ENCODE measurements at places on chromosomes 13 and 19.

- no peak for DNase-seq
Measured at GRCh38 chr13:110509971-110510786, 51.3 kb downstream of the RAB20 start.

GRCh38 chr13:98262292-98262691 lies 85.2 kb upstream of the RNF113B start:
- DNase-seq: no peak

DNA sequence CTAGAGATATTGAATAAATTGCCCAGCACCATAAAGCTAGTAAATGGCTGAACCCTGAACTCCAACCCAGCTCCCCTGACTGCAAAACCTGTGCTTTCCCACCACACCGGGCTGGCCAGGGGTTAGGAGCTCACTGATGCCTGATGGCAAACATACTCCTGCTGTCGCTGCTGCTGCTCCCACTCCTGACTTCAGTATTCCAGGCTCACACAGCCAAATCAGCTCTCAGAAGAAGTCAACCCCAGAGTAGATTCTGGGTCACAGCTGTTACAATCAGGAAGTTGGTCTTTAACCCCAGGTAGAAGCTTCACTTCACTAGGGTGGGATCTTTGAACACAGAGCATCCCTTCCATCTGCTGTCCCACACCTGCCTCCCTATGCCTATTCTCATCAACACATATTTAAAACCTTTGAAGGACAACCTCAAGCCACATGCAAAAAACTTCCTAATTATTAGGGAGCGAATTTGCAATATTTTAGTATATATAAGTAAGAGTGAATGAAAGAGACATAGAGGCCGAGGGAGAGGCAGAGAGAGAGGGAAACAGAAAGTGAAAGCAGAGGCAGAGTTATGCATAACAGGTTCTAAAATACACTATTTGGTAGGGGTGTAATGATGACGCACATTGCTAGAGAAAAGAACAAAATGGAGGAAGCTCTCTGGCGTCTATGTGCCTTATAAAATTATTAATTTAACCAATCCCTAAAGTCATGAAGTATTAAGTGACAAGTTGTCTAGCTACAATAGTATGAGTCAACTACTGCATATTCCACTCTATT lies 99.4 kb upstream of the SERP2 start:
- no peak for DNase-seq

DNA sequence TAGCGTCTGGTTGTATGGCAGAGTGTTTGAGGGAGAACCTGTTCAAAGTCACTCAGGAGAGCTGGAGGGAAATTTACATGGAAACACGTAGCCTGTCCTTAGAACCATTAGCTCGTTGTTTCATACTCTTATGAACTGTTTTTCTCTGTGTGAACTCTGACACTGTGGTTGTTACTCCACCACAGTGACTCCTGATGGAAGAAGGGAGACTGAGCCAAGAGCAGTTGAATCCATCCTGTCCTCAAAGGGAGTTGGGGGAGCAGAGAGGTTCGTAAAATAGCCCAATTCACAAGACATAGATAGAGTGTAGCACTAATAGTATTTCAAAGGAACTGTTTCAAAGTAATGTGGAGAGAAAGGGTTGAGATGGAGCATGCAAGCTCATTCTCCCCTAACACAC lies 964.8 kb downstream of the PCDH9 start:
- peak; percentile 67 for DNase-seq

GRCh38 chr19:5138606-5139582 lies 170.0 kb downstream of the KDM4B start:
- no peak for DNase-seq

GRCh38 chr19:35903550-35904179 lies 1.3 kb downstream of the HCST start:
- DNase-seq: no peak

DNA sequence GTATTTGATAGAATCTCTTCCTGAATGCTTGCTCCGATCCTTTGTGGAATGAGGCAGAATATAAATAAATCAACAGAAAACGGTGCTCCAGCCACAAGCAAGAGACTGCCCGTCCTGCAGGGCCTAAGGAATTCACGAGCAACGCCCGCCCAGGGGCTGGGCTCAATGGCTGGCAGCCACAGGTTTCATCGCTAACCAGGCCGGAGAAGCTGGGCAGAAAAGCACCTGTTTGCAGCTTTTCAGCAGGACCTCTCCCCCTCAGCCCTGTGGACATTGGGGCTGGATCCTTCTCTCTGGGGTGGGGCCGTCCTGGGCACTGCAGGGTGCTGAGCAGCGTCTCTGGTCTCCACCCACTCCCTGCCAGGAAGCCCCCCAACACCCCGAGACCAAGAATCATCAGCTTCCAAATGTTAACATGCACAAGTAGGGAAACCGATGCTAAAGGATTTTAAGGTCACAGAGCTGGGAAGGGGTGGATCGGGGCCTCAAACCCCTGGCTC lies 102.5 kb downstream of the GADD45B start:
- no peak for DNase-seq

DNA sequence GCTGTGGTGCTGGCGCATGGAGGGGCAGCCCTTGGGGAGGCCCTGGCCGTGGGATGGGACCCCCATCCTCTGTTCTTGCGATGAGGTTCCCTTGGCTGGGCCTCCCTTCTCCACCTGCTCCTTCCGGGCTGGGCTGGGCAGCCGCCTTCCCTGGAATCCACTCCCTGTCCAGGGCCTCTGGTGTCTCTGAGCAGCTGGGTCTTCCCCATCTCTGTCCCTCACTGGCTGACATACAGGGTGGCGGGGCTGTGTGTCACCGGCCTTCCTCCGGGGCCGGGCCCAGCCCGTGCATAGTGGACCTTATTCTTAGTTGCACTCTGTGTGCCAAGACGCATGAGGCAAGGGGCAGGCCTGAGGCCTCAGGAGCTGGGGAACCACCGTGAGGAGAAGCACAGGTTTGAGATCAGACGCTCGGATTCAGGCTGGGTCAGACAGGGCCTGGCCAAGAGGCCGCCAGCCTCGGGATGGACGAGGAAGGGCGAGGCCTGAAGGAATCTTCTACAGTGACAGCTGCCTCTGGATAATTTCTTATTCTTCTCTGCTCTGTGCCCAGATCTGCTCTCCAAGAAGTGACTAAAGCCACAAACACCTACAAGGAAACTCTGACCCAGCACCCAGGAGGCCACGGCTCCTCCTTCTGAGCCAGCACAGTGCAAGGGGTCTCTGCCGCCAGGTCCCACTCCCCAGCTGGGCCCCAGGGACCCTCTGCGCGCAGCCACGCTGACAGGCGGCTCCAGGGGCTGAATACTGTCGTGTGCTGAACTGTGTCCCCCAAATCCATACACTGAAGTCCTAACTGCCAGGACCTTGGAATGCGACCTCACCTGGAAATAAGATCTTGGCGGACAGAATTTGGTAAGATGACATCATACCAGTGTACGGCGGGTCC lies 11.0 kb downstream of the SGTA start:
- no peak for DNase-seq

GRCh38 chr19:55147545-55148251 lies 1.3 kb downstream of the TNNT1 start:
- DNase-seq: no peak

GRCh38 chr13:49071341-49071937 lies 95.7 kb downstream of the FNDC3A start:
- no peak for DNase-seq

DNA sequence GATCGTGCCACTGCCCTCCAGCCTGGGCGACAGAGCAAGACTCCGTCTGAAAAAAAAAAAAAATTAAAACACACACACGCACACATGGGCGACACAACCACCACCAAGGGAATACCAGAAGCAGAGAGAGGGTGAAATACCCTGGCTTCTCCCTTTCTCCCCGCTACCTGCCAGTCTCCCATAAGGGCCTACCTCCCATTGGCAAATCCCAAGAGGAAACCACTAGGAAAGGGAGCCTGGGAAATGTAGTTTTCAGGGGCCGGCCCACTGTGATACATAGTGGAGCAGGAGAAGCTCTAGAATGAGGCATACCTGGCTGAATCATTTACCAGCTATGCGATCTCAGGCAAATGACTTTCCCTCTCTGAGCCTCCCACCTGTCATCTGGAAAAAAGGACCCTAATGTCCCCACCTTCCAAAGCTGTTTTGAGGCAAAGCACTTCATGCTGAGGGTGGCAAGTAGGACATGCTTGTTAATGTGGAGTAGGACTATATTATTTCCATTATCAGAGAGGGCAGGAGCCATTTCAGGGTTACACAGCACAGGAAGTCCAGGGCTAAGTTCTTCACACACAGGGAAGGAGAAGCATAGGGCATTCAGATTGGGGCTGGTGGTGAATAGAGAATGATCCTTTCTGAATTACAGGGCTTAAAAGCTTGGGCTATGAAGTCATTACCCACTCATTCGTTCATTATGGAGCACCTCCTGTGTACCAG lies 14.3 kb upstream of the HNRNPUL1 start:
- DNase-seq: no peak

GRCh38 chr19:46859637-46860124 lies 1.1 kb upstream of the ARHGAP35 start:
- DNase-seq: no peak

GRCh38 chr19:39168258-39169142 lies 28.3 kb upstream of the NCCRP1 start:
- DNase-seq: no peak

DNA sequence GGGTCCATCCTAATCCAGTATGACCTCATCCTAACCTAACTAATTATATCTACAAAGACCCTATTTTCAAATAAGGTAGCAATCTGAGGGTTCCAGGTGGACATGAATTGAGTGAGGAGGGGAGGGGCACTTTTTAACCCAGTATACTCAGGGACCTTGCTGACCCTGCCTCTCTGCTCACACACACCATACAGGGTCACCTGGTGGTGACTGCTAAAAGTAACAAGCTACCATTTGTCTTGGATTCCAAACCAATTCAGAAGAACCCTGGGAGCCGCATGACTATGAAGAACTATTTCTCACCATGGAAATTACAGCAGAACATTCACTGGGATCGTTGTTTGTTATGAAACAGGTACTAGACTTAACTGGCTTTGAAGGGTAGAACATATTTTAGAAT lies 151.9 kb downstream of the LACC1 start:
- no peak for DNase-seq

GRCh38 chr19:6720369-6721137 lies at the start of gene C3:
C3 (minus strand) TSS chr19:6720650; CDS start chr19:6720589, 61 bp downstream.
- DNase-seq: no peak

DNA sequence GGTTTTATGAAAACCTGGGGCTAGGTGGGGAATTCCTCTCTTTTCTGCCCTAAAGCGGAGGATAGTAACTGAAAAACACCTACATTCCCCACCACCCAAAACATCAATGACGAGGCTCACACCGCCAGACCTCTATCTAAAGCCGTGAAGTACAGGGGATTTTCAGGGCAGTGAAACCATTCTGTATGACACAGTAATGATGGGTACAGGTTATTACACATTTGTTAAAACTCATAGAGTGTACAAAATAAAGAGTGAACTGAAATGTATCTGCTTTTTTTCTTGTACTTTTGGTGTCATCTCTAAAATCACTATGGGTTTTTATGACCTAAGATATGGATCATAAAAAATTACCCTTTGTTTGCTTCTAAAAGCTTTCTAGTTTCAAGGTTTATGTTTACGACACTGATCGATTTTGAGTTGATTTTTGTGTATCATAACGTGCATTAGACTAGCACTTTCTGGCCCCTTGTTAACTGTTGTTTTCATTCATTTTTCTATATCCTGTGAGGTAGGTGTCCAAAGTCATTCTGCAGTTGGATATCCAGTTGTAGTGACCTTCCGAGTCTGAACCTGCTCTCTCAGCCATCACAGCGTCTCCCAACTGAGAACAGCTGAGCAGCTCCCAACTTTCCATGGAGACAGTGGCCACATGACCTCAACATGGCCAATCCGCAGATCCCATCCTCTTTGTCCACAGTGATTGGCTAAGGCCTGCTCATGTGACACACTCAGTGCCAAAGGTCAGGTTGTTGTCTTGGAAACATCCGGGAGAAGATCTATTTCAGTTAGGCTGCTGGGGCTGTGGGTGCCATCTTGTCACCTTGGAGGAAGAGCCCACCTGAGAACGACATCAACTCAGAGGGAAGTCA lies 10.3 kb downstream of the MBD3L2B start:
- no peak for DNase-seq

GRCh38 chr19:43700395-43701000 lies 15.4 kb upstream of the IRGC start:
- DNase-seq: no peak

DNA sequence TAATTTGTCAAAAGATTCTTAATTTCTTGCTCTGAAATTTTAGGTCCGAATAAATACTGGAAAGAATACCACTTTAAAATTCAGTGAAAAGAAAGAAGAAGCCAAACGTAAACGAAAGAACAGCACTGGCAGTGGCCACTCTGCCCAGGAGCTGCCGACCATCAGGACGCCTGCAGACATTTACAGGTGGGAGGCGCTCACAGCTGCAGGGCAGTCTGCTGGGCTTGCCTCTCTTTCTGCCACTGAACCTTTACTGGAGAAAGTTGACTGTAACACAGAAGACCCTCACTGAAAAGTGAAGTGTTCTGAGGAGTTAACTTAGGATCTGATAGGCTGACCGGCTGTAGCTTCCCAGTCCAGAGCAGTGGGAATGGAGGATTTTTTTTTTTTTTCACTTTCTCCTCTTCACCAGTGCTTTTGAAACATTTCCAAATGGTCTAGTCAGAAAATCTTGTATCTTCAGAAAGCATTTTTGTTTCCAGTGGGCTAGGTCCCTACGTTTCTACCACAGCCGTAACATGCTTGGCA lies 69.1 kb downstream of the URI1 start:
- DNase-seq: no peak

- no peak for DNase-seq
Measured at GRCh38 chr19:18809149-18809868, 18.2 kb upstream of the COMP start.

DNA sequence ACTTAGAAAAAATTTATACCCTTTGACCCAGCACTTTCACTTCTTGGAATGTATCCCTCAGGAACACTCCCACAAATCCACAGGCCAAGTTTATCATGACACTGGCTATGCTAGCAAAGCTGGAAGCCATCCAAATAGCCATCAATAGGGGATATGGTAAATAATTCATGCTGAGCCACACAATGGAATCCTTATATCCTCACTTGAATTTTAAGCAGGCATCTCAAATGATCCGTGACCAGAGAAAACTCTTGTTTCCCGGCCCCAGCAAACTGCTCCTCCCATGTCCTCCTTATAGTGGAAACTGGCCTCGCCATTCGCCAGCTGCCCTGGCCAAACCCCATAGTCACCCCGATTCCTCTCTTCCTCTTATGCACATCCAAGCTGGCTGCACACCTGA lies 37.6 kb downstream of the GRIK5 start:
- DNase-seq: no peak

- no peak for DNase-seq
Measured at GRCh38 chr19:42132030-42132628, at the start of gene POU2F2. POU2F2 (minus strand) TSS chr19:42132446; CDS start chr19:42132411, 35 bp downstream.
